ENCODE measurements at places on chromosomes 3 and 15. TPM values are rescaled to one million over a fixed set of nuclear protein-coding genes. Genes with fewer than 3 reads are reported as not detected.

SLC2A2 gene
- total RNA-seq = not detected

GPR62 gene
- under 0.01 TPM for total RNA-seq

NIT2 gene
- total RNA-seq = 7.0 TPM

CFAP44 gene
- total RNA-seq = 0.43 TPM

FAM174B gene
- total RNA-seq = 116 TPM

THSD4 gene
- 23.6 TPM for total RNA-seq

AMIGO3 gene
- not detected for total RNA-seq

CCDC33 gene
- total RNA-seq = not detected

ATP13A5 gene
- total RNA-seq = not detected

GOLGA6B gene
- not detected for total RNA-seq

ATP10A gene
- 0.54 TPM for total RNA-seq

DNAH1 gene
- 2.2 TPM for total RNA-seq

DUOXA2 gene
- total RNA-seq = not detected

USF3 gene
- total RNA-seq = 7.0 TPM

GABRB3 gene
- total RNA-seq = under 0.01 TPM

PIGX gene
- total RNA-seq = 46.7 TPM

SUSD5 gene
- total RNA-seq = 0.33 TPM

LMLN gene
- total RNA-seq = 2.4 TPM

All from dermis lymphatic vessel endothelial cell (primary cell).